ENCODE measurements at places on chromosomes 3 and 15. TPM values are rescaled to one million over a fixed set of nuclear protein-coding genes. Genes with fewer than 3 reads are reported as not detected.

The MYD88 gene
- 24.0 TPM for polyA plus RNA-seq

The CLEC3B gene
- polyA plus RNA-seq, result 0.46 TPM

The LXN gene
- polyA plus RNA-seq, result not detected

The SLC24A5 gene
- polyA plus RNA-seq, result not detected

The ISG20 gene
- 2.0 TPM for polyA plus RNA-seq

The HRG gene
- polyA plus RNA-seq, result not detected

The GP5 gene
- 0.23 TPM for polyA plus RNA-seq

The NIT2 gene
- 41.4 TPM for polyA plus RNA-seq

The AP3S2 gene
- 11.9 TPM for polyA plus RNA-seq

The TGM5 gene
- polyA plus RNA-seq, result not detected
